ENCODE measurements at places on chromosomes 5 and 9.

GRCh38 chr5:82595113-82595512 lies 317.0 kb upstream of the RPS23 start:
- no peak for DNase-seq

- no peak for DNase-seq
Measured at GRCh38 chr9:136289651-136290507, 14.0 kb downstream of the CCDC187 start.

- DNase-seq, result no peak
Measured at GRCh38 chr5:73236541-73237128, 63.6 kb downstream of the TMEM174 start.

DNA sequence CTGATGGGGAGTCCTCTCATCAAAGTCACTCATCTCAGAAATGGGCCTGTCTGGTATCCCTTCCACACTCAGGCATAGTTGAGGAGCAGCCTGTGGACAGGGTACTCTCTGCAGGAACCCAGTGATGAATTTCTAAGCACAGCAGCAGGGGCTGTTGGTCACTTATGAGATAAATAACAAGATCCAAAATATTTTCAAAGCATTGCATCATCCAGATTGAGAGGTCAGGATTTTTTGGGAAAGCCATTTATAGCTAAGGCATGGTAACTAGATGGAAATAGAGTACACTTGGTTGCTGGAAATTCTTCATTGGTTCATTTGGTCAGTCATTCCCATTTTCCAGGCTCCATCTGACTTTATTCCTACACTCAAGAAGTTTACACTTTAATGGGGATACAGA lies 246.8 kb upstream of the RAI14 start:
- DNase-seq, result no peak

- DNase-seq, result no peak
Measured at GRCh38 chr9:135989722-135990467, 28.7 kb upstream of the UBAC1 start.

DNA sequence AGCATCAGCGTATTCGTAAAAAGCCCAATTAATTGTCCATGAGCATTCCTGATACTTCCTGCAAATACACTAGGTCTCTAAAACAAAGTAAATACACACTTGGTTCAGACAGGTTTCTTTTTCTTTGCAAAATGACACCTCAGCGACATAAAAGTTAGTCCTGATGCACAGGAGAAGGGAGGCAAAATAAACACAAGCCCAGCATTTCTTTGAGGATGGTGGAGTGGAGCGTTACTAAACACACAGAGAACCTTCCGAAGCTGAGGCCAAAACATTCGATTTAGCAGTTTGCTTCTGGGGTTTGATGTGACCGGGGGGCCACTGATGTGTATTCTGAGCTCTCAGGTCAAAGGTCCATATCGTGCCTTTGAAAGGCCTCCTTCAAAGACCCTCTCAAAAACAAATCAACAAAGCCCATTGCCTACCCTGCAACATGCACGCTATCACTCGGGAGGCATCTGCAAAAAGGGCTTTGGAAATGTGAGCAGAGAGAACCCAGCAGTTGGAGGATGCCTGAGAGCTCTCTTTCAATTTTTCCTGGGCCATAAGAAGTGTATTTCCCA lies 268.4 kb upstream of the PANK3 start:
- DNase-seq, result no peak

DNA sequence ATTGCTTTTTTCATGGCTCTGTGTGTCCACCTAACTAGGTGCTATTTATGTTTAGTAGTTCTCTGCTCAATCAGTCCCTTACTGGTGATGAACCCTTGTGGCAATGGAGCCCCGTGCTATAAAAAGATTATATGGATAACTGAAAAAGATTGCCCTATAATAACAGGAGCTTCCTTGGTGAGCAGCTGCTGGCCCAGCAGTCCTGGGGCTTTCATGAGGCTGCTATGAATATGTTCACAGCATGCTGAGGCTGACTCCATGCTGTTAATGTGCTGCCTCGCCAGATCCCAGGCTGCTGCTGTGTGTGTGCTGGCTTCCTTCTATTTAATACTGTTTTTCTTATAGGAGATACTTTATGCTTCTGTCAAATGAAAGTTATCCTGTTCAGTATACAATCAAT lies 357.5 kb downstream of the TAF11L14 start:
- DNase-seq, result no peak

DNA sequence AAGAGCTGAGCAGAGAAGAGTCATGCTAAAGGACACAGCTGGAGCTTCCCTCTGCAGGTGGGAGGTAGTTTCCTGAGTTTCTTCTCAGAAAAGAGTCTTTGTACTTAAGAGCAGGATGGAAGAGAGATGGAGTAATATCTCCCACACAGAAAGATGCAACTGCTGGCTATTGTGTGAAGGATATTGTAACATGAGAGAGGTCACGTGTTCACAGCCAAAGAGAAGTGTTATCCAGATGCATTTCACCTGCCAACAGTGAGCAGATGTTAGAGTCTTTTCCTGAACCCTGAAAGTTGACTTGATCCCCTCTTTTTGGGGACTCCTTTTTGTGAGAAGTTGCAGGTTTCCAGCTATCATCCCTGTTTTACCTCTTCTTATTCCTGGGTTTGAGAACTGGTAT lies 14.0 kb upstream of the TRIO start:
- DNase-seq, result no peak

- no peak for DNase-seq
Measured at GRCh38 chr5:88813805-88814575, 69.0 kb downstream of the MEF2C start.

DNA sequence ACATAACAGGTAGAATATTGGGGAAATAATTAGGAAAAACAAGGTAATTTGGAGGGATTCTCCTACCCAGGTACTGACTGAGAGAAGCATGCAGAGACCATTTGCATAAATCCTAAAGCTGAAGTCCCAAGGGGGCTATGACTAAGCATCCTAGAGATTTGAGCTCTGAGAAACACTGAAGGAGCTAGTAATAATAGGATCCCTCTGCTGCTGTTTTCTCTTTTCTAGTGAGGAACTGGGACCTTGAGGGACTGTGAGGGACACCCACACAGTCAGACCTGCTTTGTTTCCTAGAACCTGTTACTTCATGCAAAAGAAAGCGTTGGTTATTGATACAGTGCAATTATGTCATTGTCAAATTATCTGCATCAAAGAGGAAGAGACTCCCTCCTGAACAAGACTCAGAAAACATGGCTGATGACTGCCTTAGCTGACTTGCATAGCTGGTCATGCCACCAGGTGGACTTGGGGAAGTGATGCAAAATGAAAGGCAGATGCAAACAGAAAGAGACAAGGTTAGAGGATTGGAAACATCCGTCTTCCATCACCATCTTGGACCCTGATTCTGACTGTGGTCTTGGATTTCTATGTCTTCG lies 335.4 kb downstream of the NTRK2 start:
- peak; percentile 15 for DNase-seq

GRCh38 chr5:66848749-66849641 lies 252.8 kb downstream of the MAST4 start:
- peak; percentile 80 for DNase-seq

DNA sequence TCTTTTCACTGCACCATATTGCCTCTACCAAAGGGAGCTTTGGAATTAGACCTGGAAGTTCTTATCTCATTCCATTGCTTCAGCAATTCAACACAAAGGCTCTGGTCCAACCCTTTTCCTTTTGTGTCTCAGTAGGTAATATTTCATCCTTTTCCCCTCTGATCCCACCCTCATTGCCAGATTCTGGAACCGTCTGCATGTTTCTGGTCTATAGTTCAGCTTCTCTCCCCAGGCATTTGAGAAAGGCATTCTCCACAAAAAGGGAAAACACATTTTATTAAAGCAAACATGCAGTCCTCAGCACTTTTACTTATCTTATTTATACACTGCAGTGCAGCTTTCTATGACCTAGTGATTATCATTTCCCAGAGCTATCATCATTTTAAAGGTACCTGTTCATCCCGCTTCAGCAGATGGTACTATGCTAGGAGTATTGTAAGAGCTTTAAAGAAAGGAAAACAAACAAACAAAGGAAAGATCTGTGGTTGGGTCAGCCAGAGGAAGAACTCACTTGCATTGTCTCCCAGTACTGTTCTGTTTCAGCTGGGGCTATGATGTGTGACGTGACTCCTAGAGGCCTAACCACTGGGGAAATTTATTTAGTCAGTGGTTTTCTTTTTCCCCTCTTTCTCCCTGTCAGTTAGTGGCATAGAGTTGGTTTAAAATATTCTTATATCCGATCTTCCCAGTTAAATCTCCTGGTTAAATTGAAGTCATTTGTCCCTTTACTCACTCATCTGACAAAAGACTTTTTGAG lies 269.2 kb downstream of the TMEM38B start:
- no peak for DNase-seq

DNA sequence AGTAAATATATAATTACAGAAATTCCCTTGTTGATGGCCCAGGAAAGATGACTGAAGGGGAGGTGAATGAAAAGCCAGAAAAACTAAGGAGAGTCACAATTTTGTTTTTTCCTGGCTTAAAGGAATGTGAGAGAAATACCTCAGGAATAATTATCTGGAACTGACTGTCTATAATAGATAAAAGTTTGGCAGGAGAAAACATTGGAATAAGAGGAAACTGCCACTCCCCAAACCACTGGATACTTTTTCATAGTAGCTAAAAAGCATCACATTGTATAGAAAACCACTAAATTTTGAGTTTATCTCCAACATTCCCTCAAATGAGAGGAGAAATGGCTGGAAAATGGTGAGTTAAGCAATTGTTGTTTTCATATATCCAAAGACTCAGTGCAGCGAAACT lies 326.0 kb downstream of the NPR3 start:
- no peak for DNase-seq

- peak; percentile 44 for DNase-seq
Measured at GRCh38 chr5:169263591-169263990, 37.3 kb downstream of the SLIT3 start.

DNA sequence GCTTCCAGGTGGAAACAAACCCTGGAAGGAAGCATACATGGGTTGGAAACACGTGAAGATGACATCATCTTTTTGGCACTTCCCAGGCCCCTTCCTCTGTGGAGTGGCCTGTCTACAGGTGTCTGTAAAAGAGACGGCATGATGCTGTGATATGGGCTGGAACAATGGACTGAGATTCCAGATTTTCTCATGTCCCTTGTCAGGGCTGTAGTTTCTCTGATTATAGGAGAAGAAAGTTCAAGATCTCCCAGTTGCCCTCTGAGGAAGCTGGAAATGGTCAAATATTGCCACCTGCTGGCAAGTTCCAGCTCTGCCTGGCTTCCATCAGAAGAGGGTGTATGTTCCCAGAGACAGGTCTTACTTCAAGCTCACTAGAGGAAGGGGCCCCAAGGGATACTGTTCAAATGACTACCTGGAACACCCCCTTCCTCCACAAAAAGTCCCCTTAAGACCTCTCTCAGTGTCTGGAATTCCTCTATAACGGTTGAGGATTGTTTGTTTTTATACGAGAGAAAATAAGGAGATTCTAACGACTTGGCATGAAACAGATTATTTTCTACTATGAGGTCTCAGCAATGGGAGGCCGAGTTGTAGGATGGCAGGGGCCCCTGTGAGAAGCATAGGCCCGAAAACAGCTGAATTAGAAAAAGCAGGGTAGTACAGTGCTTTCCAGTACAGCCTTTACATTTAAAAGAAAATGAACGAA lies 7.3 kb upstream of the ANXA6 start:
- peak; percentile 67 for DNase-seq

- peak; percentile 71 for DNase-seq
Measured at GRCh38 chr5:137737349-137738131, 1.7 kb upstream of the KLHL3 start.

GRCh38 chr9:124352616-124353015 lies 62.6 kb downstream of the PSMB7 start:
- DNase-seq, result no peak

GRCh38 chr5:139185589-139185988 lies 12.6 kb downstream of the SIL1 start:
- DNase-seq, result no peak

DNA sequence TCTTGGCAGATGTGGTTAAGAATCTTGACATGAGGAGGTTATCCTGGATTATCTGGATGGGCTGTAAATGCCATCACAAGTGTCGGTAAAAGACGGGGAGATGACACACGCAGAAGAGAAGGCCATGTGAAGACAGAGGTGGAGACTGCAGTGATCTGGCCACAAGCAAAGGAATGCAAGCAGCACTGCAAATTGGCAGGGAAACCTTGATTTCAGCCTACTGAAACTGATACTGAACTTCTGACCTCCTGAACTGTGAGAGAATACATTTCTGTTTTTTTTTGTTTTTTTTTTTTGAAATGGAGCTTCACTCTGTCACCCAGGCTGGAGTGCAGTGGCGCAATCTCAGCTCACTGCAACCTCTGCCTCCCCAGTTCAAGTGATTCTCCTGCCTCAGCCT lies 92.4 kb upstream of the NFIL3 start:
- no peak for DNase-seq

DNA sequence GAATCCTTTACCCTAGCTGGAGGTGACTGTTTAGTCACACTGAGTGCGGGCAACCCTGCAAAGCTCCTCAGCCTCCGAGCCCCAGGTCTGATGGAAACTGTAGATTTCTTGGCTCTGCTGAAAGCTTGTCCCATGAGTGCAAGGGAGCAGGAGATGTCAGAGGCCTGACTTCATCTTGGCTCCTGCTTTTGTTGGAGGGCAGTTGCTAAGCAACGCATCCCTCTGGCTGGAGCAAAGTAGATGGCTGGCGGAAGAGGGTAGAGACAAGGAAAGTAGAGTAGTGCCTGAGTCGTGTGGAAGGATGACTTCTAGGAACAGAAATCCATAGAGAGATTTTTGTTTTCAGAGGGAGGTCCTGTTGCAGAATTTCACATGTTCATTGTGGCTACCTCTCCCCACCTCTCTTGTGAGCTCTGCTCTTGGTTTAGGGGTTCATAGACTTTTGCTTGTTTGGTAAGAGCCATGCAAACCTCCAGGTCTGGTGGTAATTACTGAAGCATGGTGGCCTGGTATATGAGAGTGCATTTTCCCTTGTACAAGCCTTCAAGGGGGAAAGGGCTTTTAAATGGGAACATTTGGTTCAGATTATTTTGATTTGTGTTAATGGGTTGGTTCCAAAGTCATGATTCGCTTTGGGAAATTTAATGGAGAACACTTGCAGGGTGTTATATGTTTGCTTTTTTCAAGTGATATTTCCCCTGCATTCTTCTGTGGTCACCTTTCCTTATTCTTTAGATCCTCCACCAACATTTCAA lies 71.5 kb downstream of the ARHGAP26 start:
- peak; percentile 78 for DNase-seq

DNA sequence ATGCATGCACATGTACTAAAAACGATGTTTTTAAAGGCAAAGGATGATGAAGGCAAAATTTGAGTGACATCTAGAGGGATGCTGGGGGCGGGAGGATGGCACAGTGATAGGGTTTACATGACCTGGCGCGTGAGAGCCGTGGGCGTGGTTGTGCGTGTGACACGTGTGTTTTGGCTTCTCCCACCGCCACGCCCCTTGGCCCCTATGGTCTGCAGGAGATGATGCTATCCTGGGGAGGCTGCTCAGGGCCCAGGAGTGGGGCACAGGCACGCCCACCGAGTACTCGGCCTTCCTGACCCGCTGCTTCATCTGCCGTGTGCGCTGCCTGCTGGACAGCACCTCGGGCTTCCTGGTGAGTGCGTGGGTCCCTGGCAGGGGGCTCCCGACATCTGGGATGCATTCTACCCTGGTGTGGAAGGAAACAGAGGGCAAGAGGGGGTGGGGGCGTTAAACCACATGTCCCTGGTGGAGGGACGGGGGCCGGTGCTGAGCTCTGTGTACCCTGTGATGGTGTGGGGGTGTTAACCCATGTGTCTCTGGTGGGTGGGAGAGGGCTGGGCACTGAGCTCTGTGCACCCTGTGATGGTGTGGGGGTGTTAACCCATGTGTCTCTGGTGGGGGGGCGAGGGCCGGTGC lies 19.2 kb upstream of the EXOC3 start:
- DNase-seq, result no peak

All from fibroblast of skin of right biceps (primary cell).